ENCODE measurements at places on chromosomes 5 and 9.

DNA sequence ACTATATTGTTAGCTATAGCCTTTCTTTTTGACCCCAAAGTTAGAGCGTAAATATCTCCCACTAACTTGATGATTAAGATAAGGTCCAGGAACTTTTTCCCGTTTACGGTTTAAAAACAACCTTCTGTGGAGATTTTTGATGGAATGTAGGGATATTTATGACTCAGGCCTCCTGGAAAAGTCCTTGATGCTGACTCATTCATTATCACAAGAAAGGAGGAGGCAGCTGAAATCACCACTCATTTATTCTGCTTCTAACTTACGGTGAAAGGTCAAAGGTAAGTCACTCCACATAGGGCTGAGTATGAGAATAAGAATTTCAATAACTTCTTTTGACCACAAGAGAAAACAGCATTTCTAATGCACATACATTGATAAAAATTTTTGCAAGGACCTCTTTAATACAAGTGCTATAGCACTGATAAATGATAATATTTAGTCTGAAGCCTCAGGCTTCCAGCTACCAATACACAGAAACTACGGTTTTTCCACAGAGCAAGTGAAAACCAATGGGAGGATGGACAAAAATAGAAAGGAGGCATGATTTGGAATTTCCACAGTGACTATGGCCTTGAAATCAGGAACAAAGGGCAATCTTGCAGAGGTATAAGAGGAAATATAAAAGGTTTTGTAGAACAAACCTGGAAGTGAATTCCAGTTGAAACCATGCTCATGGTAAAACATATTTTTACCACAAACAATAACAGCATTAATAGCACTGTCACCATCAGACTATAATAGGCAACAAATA is 146.5 kb downstream of the PPP2R2B start:
- DNase-seq, result peak; percentile 94

DNA sequence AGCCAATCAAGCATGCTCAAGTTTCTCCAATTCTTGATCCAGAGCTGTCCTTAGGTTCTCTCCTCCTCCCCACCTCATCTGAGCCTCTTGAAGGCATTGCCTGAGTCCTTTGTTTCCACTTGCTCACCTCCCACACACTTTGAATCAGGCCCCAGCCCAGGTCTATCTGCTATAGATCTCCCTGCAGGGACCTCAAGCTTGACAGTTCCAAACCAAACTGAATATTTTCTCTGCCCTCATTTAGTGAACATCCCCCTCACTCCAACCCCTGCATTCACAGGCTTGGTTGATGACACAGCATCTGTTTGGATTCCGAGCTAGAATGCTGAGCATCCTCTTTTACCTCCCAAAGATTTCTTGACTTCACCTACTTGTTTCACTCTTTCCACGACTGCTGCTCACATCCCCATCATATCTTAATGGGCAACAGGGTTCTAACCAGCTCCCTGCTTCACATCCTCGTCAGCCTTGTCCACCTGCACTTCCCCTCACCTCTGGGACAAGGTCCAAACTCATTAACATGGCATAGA is 474.5 kb downstream of the ZSWIM6 start:
- DNase-seq, result no peak

- no peak for DNase-seq
These were observed 556.5 kb downstream of the GABRG2 start for GRCh38 chr5:162624110-162624509.

DNA sequence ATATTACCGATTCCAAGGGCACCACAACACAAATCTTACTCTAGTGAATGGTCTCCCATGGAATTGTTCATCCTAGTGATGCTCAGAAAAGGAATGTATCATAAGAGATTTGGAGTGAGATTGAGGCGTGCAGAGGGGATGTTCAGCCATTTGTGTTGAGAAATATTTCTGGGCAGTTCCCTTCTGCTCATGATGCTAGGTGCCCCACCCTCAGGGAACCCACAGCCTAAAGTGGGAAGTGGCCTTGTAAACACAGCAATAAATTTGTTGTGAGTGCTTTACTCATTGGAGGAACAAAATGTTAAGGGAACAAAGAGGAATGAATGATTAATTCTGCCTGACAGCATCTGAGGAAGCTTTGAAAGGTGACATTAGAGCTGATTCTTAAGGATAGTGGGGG is 129.9 kb downstream of the TLE4 start:
- DNase-seq, result no peak

DNA sequence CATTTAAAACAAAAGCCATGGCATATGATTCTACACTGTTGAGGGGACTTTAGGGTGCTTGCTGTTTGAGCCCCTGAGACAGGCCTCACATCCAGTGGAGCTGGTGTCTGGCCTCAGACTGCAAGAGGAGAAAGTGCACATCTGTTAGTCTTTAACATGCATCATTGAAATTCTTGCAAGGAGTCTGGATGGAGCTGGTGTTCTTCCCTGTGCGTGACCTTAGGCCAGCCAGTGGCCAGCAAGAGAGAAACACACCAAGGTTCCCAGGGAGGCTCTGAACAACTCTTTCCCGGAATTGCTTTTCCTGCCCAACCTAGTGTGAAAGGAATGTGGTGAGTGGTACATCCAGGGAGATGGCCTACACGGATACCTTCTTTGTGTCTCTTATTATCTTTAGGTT is 282.8 kb upstream of the TNC start:
- DNase-seq, result no peak

DNA sequence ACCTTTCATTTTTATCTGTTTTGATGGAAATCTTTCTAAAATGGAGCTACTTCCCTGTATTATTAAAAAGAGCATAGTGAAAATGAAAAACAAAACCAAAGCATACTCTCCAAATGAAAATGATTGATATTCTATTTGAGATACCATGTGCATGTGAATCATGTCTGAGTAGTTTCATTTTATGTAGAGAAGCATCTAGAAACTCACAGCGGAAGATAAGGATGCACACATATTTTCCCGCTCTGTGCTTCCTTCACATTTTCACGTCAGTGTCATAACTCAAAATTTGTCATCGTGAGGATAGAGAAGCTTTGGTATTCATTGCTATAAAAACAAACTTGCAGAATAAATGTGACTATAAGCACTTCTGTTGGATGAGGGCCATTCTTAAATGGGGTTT is 34.0 kb upstream of the CLINT1 start:
- no peak for DNase-seq

- no peak for DNase-seq
These were observed 374.9 kb upstream of the TRPC7 start for GRCh38 chr5:136740228-136740627.

DNA sequence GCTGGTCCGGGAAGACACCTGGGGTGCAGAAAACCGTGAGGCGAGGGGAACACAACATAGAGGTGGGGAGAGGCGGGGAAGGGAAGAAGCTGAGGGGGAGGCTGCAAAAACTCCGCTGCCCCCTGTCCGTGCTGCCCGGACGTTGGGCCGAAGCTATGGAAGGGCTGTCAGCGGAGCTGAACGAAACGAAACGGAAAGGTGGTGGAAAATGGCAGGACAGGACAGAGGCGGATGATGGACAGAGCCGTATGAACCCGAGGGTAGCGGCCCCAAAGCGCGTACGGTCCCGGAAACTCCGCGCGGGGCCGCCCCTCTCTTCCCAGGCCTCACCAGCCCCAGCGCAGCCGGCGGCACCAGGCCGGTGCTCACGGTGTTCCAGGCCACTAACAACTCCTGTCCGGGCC is 272 bp downstream of the ANAPC2 start:
- no peak for DNase-seq

GRCh38 chr9:108331596-108331995 is 524.2 kb downstream of the ACTL7B start:
- DNase-seq, result no peak

DNA sequence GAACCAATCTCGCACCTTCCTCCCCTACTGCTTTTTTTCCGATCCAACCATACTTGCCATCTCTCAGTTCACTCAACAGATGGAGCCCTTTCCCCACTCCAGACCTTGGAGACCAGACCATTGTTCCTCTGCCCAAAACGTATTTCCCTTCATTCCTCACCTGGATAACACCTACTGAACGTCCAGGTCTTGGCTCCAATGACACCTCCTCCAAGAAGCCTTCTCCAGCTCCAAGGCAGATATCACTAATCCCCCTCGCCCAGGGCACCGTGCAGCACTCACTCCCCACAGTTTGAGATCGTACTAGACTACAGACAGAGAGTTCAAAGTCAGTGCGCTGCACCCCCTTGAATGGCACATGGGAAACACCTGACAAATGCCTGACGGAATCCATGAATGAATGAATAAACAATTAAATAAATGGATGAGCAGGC is 47.1 kb upstream of the AKNA start:
- DNase-seq, result peak; percentile 91

- DNase-seq, result no peak
These were observed 18.6 kb downstream of the MLLT3 start for GRCh38 chr9:20603524-20604268.

DNA sequence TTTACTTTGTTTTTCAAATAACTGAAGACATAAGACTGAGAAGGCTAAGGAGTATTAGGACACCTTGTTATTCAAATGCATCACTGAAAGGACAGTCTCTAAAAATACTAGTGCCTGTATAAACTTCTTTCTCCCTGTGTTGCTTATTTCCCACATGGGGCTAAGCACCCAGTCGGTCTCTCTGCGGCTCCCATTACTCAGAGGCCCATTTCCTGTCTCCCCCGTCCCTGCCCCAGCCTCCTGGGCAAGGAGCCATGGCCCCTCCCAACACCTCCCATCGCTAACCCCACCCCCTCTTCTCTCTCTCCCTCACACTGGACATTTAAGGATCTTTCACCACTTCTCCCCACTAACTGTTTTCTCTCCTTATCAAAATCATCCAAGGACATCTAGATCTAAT is 81.9 kb downstream of the EBF1 start:
- peak; percentile 77 for DNase-seq

DNA sequence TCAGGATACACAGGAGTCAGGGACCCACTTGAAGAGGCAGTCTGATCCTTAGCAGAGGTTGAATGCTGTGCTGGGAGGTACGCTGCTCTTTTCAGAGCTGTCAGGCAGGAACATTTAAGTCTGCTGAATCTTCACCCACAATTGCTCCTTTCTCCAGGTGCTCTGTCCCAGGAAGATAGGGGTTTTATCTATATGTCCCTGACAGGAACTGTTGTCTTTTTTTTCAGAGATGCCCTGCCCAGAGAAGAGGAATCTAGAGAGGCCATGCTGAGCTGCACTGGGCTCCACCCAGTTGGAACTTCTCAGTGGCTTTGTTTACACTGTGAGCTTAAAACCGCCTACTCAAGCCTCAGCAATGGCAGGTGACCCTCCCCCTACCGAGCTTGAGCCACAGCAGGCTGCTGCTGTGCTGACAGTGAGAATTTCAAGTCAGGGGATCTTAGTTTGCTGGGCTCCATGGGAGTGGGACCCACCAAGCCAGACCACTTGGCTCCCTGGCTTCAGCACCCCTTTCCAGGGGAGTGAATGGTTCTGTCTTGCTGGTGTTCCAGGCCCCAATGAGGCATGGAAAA is 169.0 kb downstream of the FBXL17 start:
- no peak for DNase-seq

GRCh38 chr5:62762503-62762902 is 183.9 kb downstream of the LRRC70 start:
- DNase-seq, result no peak

DNA sequence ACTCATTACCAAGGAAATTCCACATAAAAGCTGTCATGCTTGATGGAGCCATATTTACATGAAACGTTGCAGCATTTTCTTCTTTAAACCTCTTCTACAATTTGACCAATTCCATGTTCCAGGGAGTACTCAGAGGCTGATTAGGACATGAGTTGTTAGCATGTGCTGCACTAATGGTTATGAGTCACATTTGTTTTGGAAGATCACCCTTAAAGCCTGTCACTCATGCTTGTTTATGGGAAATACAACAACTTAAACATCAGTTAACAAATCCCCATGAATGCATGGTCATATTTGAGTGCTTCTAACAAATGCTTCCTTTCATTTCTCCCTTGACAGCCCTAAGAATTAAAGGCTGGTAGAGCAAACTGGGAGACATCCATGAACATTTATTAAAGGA is 156.1 kb downstream of the GHR start:
- peak; percentile 17 for DNase-seq

DNA sequence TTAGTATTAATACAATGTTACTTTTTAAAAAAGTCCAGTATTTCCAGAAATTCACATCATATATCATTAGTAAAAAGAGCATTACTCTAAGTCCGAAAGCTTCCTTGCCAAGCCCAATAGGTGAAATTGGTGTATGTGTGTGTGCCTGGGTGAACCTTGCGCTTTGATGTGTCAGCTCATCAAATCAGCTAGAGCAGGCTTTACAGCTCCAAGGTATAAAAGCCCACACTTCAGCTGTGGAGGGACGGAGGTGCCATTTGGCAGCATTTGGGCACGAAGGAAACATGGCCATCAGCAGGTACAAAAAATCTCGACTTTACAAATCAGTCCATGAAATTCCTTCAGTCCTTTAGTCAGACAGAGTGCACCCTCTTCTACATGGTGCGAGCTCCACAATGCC is 76.5 kb upstream of the IL7R start:
- DNase-seq, result no peak

DNA sequence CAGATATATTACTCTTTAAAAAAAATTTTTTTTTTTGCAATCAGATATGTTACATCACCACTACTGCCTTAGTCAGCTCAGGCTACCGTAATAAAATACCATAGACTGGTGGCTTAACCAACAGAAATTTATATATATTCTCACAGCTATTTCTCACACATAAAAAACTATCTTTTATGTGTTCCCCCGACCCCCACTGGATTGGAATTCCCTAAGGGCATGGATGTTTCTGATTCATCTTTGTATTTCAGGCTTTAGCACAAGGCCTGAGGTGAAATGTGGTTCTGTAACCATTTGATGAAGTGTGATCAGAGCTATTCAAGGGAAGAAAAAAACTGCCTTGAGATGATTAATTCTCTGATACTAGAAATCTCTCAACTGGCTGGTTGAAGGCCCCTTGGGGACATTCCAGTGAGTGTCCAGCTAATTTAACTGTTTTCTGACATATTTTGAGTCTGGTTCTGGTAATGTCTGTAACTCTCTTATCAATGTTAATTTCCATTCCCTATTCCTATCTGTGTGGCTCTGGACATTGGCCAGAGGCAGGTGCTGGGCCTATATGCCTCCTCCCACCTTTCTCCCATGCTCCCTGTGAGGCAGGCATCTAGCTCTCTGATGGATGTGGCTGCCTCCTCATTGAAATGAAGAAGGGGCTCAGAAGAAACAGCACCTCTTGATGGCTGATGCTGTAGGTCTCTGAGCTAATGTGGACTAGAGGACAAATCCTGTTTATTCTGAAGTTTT is 2.5 kb downstream of the CD14 start:
- DNase-seq, result no peak

DNA sequence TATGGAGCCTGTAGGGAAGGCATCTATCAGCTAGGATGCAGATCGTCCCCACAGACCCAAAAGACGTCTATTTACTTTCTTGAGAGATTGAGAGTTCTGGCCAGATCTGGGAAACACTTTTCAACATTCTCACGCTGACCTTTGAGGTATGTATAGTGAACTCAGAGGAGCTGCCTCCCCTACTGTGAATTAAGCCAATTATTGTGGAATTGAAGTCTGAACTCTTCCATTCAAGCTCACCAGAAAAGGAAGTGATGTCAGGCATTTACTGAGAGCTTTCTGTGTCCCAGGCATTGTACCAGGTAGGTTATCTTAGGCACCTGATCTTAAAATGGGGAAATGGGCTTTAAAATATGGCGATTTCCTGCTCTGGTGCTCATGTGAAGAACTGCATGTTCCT is 136.5 kb downstream of the SV2C start:
- no peak for DNase-seq
